ENCODE measurements at places on chromosomes 4 and X.

DNA sequence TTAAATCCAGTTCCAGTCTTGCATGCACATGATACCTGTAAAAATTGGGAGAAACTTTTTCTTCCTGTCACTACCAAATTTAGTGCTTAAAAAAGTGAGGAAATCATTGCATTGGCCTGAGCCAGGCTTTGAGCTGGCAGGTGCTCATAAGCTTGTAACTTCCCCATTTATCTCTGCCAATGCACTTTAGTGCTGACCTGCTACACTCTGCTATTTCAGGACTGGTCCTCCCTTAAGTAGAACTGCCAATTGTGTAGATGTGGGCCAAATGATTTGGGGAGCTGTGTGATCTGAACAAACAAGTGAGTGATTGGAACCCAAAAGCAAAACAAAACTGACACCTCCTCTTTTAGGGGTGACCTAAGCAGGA is 51.8 kb downstream of the ZNF827 start:
- DNase-seq, result no peak

- no peak for DNase-seq
Observed at GRCh38 chr4:139017861-139018260, 2.3 kb downstream of the NOCT start.

DNA sequence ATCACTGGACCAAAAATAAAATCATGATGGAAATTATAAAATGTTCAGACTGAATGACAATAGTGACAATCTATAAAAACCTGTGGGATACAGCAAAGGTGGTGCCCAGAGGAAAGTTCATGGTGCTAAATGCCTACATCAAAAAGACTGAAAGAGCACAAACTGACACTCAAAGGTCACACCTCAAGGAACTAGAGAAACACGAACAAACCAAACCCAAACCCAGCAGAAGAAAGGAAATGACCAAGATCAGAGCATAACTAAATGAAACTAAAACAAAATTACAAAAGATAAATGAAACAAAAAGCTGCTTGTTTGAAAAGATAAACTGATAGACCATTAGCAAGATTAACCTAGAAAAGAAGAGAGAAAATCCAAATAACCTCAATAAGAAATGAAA is 78.7 kb downstream of the ANAPC10 start:
- no peak for DNase-seq

- DNase-seq, result no peak
Observed at GRCh38 chr4:80948995-80949394, 81.5 kb upstream of the BMP3 start.

DNA sequence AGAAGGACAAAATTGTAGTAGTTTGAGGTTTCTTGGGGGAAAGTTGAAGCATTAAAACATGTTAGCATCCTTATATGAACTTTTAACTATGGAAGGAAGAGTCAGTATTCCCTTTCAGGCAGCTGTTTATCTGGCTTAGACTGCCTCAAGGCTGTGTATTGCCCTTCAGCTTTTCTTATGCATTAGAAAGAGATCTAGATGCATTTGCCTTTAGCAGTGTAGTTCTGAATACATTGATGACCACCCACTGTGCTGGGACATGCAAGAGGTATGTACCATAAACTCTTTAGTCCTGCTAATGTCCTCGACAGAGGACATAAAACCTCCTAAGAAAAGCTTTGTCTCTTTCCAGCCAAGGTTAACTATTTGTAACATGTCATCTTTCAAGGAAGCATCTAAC is 2.9 kb downstream of the FAM200B start:
- DNase-seq, result no peak

GRCh38 chr4:33150525-33150910 is 2430.3 kb downstream of the PCDH7 start:
- no peak for DNase-seq

GRCh38 chr4:149983401-149983800 is 94.8 kb upstream of the DCLK2 start:
- no peak for DNase-seq

DNA sequence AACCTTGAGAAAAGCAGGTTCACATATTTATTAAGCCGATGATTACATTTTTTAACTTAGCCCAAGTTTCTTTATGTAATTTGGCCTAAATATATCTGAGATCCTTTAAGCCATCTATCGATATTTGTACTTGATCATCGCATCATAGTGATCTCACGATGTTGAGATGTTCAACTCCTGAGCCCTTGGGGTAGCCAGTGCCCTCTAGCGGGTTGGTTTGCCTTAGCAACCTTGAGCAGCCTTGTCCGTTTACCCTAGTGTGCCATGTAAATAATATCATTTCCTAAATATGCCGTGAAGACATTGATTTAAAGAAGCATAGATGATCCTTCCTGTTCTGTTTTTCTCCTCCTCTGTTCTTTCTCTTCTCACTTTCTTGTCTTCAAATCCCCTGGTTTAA is 432.2 kb downstream of the RPA4 start:
- DNase-seq, result no peak

GRCh38 chr4:4914965-4915845 is 55.7 kb downstream of the MSX1 start:
- no peak for DNase-seq

GRCh38 chr4:17616283-17616682 is 1.8 kb downstream of the MED28 start:
- DNase-seq, result no peak

GRCh38 chr4:103928370-103928769 is 208.6 kb upstream of the TACR3 start:
- DNase-seq, result no peak

GRCh38 chr4:26204911-26205370 is 115.9 kb upstream of the RBPJ start:
- DNase-seq, result no peak

GRCh38 chr4:53697016-53697685 is 105.9 kb upstream of the LNX1 start:
- no peak for DNase-seq

GRCh38 chrX:109672239-109672638 is 47.3 kb upstream of the KCNE5 start:
- DNase-seq, result no peak

GRCh38 chrX:26581091-26581490 is 365.1 kb downstream of the MAGEB5 start:
- DNase-seq, result no peak

- no peak for DNase-seq
Observed at GRCh38 chr4:140346136-140346535, 27.3 kb upstream of the SCOC start.

DNA sequence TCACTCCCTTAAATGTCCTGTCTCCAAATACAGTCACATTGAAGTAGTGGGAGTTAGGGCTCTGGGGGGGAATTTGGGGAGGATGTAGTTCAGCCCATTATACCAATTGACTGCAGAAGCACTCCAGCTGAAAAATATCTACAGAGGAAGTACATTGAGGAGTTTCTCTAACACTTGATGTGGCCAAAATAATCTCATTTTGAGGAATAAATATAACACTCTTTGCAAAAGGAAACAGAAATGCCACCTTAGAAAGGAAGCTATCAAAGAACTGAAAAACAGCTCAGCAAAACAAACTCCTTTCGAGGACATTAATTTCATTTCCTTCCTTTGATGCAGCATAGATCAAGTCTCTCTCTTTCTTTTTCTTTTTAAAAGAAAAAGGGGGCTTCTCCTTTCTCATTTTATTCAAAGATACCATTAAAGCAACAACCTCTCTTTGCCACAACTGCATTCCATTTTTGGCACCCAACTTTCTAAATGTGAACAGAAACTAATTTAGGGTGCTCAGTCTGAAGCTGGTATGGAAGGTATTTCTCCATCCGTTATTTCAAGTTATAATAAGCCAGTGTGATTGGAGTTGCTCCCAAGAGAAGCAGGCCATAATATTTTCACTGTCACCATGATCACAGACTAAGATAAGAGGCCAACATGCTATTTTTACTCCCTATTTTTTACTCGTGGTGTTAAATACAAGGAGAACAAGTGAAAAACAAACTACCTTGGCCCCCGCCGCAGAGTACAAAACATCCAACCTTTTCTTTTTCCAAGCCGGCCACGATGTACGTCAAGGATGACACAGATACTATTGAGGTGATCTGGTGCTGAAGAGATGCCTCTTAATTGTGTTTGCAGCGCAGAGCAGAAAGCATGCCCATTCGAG is 230.4 kb upstream of the GATB start:
- DNase-seq, result no peak

- DNase-seq, result no peak
Observed at GRCh38 chr4:87235020-87235671, 14.7 kb upstream of the KLHL8 start.

DNA sequence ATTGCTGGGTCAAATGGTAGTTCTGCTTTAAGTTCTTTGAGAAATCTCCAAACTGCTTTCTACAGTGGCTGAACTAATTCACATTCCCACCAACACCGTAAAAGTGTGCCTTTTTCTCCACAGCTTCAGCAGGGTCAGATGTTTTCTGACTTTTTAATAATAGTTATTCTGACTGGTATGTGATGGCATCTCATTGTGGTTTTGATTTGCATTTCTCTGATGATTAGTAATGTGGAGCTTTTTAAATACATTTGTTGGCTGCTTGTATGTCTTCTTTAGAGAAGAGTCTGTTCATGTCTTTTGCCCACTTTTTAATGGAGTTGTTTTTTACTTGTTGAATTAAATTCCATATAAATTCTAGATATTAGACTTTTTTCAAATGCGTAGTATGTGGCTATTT is 257.5 kb upstream of the ANKRD50 start:
- DNase-seq, result no peak

DNA sequence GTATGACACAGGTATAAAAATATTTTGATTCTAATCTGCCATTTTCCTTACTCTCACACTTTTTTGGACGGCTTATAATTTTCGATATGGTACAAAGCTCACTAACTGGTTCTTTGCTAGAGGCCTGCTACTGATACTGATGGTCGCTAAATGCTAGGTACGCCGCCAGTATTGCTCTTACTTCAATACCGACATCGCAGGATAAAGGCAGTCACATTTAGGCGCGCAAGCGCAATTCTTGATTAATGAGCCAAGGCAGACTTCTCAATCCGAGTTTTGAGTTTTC is 557 bp upstream of the USP38 start:
- DNase-seq, result no peak

GRCh38 chrX:154353172-154353843 is 21.1 kb downstream of the FLNA start:
- no peak for DNase-seq

GRCh38 chr4:8709729-8710360 is 117.3 kb downstream of the CPZ start:
- no peak for DNase-seq

- no peak for DNase-seq
Observed at GRCh38 chr4:143026459-143027170, 158.1 kb upstream of the USP38 start.

GRCh38 chr4:57037982-57038604 is 59.4 kb downstream of the POLR2B start:
- DNase-seq, result no peak

- DNase-seq, result no peak
Observed at GRCh38 chrX:50780144-50780543, 33.9 kb downstream of the SHROOM4 start.

DNA sequence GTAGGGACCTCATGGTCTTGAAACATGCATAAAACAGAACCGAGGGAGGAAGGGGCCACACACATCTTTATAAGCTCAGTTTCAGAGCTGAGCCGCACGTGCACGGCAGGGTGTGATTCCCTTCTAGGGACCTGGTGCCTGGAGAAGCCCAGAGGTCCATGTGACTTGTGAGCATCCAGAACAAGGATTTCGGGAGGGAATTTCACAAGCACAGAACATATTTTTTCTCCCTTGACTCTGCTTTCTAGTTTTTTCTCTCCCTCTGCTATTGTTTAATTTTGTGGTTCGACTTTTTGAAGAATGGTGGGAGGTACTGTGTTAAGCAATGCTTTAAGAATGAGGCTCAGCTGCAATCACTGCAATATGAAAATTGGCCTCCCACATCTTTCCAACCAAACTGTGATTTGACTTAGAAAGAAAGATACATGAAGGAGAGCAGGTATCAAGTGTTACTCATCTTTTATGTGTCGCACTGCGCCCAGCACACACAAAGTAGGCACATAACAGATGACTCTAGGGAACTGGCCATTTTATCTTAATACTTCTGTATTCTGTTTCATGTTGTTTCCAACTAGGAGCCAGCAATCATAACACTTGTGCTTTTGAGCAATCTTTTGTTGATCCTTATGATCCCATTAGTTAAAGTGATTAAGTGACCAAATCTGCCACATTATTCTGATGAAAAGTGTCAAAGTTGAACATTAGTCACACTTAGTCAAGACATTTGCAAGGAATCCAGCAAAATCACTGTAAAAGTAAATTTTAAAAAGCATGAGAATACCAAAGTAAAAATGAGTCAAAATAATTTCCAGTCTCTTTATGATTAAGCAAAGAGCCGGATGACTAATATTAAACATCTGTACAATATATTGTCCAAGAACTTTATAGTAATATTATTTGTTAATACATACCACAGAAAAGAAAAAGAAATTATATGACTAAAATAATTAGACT is 86.4 kb downstream of the SHISA3 start:
- DNase-seq, result no peak

- DNase-seq, result no peak
Observed at GRCh38 chr4:3685081-3685645, 81.0 kb upstream of the ADRA2C start.

GRCh38 chr4:21952549-21952948 is 4.0 kb upstream of the KCNIP4 start:
- DNase-seq, result no peak

DNA sequence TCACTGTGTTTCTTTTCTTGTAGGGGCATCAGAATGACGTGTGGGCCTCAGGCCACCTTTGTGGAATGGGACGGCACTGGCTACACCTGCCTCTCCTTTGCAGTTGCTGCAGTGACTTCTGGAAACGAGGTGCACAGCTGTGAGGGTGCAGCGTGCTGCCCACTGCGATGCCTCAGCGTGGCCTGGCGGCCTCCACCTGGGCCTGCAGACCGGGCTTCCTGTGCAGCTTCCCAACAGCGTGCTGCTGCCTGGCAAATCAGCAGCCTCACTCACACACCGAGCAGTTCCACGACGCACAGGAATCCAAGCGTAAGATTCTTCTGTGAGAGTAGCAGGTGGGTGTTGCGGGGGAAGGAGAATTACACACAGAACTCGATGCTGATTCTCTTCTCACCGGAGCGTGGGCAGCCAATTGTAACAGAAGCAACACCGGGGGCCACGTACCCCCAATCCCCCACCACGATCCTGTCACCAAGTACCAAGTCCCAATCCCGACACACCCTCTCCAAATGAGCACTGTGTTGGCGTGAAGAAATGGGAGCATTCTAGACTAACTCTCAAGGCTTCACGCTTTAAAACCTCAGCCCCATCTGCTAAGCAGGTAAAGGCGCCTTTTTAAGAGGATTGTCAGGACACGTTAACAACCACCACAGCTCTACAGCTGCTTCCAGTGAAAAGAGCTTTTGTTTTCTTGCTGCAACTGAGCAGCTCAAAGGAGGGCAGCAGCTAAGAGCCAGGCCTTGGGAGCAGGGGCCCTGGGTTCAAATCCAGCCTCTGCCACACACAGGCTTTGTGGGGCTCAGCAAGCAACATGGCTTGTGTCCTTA is 16.9 kb downstream of the WDR1 start:
- DNase-seq, result no peak

DNA sequence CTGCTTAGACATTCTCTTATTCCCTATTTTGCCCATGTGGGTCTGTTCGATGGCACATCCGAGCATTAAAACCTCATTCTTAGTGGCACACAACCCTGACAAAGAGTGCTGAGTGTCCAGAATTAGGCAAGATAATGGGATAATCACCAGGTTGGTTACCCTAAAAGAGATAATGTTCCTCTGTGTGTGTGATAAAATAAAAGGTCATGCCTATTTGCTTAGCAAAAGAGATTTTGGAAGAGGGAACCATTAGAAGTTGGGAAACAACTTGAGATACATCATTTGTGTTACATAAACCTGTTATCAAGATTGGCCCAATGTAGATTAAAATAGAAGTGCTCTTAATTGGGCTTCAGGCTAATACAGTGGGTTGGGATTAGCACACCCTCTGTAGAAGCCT is 182.7 kb downstream of the NWD2 start:
- DNase-seq, result no peak

GRCh38 chrX:140572724-140573123 is 67.9 kb upstream of the SOX3 start:
- no peak for DNase-seq

Measured in esophagus squamous epithelium (tissue), 5 donors.